ENCODE measurements at places on chromosomes 11 and 22.

DNA sequence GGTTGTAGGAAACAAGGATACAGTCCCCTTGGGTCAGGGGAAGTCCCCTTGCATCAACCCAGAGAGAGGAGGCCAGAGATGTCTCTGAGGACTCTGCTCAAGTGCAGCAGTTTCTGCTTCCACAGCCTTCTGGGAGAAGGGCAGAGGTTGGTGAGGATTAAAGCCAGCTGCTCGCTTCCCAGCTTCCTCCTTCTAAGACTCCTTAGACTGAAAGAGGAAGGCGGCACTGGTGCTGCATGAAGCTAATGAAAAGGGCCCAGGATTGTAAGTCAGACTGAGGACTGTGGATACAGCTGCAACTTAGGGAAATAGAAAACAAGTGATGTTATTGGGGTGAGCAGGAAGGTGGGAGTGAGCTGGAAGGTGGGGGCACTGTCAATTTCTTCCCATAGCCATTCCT, at the start of gene OR52K1:
TSS of gene OR52K1 (plus strand) at position 202 of the 400 bp plus-strand sequence. CDS start 6,255 bp downstream, outside the sequence.
- no peak for DNase-seq

GRCh38 chr22:26846645-26847044, 189.3 kb downstream of the MIAT start:
- DNase-seq: no peak

GRCh38 chr11:69801513-69802335, 17.5 kb downstream of the FGF3 start:
- DNase-seq: peak; percentile 42

GRCh38 chr11:66070604-66071380, 720 bp downstream of the PACS1 start:
- peak; percentile 53 for DNase-seq

GRCh38 chr11:21707116-21707739, 485.7 kb upstream of the ANO5 start:
- DNase-seq: no peak

GRCh38 chr11:69563946-69564775, 76.8 kb upstream of the CCND1 start:
- DNase-seq: no peak

- no peak for DNase-seq
Observed at GRCh38 chr11:72293910-72294615, 50.1 kb upstream of the PHOX2A start.

DNA sequence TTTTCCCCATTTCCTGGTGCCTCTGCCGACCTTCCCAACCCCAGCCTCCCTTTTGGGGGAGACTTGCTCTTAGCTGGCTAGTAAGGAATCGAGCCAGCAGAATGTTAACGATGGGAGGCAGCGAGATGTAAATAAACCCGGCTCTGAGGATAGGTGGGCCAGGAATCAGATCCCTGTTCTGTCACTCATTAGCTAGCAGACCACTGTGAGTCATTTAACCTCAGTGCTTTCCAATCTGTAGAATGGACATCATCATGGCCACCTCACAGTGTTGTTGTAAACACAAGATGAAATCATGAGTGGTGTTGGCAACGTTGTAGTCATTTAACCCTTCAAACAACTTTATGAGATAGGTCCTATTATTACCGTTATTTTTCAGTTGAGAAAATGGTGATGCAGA, 208.6 kb downstream of the KIRREL3 start:
- DNase-seq: no peak

DNA sequence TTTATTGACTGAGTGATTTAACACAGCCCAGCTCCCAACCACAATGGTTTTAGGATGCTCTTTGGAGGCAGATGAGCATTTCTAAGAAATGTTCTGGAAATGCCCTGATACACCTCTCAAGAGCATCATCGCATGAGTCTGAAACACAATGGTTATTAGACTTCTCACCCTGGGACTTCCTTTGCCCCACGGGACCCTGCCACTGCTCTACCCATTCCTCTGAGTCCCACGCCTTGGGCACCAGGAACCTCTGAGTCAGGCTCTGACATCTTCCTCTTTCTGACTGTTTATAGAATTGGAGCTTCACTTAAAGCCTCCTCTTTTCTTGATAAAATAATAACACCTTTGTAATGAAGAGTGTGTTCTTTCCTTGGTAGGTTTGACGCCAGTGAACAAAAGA, 85.6 kb upstream of the PARVA start:
- DNase-seq: no peak

DNA sequence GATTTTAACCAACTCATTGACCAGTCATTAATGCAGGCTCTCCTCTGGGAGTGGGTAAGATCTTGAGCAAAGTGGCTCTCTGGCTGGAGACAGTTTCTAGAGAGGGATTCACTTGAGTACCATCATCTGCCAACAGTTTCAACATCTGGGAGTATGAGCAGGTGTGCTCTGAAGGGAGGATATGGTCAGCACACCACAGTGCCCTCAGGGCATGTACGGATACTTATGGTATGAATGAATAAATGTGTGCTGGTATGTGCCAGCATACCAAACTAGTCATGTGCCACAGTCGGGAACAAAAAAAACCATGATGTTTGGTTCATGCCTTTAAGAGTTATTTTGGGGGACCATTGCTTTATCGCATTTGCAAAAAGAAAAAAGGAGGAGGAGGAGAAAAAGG, 1197.5 kb upstream of the TENM4 start:
- no peak for DNase-seq

GRCh38 chr11:17343907-17344306, 7.7 kb upstream of the NCR3LG1 start:
- DNase-seq: no peak

DNA sequence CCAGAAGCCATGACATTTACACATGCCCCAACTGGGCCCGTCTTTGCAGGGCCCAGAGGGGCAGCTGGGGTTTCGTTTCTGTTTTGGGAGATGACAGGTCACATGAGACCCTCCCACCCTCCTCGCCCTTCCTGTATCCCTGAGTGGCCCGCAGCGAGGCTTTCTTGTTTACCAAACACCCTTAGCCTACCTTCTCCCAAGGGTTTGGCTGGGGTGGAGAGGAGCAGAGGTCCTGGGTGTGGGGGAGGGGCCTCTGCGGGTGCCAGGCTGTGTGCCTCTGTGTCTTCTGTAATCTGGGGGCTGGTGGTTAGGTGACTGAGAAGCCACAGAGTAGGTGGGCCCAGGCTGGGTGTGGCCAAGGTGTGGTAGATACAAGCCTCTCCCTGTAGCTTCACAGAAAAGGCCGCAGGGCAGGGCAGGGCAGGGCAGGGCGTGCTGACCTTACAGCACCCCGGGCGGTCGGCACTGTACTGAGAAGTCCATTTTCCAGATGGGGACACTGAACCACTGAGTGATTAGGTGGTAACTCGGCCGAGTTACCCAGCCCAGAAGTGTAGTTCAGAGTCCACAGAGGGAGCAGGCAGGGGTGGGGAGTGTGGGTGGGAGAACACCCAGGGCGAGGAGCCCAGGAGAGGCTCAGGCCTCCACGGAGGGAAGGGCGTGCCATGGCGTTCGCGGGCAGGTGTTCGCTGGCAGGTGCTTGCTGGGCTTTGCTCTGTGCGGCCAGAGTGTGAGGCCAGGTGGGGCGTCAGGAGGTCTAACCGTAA, 8.7 kb downstream of the PRR5 start:
- DNase-seq: peak; percentile 63

DNA sequence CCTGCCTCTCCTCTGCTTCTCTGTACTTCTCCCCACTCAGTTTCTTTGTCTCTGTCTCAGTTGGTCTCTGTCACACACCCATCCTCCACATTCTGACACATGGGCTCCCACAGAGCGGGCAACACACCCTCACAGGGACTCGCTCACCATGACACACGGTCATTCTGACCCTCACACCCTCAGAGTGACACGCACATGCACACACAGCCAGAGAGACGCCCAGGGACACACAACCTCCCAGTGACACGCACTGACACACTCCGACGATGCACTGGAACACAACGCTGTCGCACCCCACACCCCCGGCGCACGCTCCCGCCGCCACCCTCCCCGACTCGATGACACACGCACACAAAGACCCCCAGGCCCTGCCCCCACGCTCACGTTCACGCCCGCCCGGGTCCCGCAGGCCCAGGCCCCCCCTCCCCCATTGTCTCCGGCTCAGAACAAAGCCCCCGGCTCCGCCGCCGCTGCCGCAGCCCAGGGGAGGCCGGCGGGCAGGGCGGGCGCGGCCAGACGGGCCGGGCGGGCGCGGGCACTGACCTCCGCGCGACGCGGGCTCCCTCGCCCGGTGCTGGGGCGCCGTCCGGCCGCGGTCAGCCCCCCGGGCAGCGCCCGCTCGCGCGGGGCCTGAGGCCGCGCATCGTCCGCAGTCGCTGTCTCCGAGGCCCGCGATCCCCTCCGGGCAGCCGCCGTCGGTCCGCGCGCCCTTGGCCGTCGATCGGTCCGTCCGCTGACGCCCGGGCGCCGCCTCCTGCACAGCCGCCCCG, 404 bp downstream of the DCHS1 start:
- DNase-seq: no peak

- DNase-seq: peak; percentile 83
Observed at GRCh38 chr22:29167032-29167911, 38.4 kb upstream of the EMID1 start.

GRCh38 chr11:44988111-44988510, 37.4 kb upstream of the TP53I11 start:
- no peak for DNase-seq

DNA sequence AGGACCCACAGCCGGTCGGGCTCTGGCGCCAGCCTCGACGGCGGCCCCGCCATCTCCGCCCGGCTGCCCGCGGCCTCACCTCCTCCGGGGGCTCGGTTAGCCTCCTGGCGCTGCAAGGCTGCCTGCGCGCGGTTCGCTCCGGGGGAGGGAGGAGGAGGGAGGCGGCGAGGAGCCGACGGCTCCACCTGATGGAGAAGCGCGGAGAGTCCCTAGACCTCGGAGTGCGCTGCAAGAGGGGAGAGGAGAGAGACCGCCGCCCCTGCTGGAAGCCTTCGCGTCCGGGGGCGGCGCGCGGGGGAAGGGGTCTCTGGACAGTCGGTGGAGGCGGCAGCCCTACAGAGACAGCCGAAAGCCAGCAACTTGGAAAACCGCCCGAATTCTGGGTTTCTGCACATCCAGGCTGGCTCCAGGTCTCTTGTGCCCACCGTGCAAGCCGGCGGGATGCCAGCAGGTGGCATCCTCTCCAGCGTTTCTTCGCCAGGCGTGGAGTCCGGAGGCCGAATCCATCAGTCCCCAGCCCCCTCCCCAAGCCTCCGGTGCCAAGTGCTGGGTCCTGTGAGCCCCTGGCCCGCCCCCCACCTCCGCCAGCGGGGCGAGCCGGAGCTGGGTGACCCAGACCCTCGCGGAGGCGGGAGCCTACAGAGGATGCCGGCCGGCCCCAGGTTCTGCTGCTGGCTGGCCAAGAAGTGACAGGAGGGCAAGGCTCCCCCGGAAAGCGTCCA, 2.9 kb upstream of the KIRREL3 start:
- DNase-seq: peak; percentile 15

DNA sequence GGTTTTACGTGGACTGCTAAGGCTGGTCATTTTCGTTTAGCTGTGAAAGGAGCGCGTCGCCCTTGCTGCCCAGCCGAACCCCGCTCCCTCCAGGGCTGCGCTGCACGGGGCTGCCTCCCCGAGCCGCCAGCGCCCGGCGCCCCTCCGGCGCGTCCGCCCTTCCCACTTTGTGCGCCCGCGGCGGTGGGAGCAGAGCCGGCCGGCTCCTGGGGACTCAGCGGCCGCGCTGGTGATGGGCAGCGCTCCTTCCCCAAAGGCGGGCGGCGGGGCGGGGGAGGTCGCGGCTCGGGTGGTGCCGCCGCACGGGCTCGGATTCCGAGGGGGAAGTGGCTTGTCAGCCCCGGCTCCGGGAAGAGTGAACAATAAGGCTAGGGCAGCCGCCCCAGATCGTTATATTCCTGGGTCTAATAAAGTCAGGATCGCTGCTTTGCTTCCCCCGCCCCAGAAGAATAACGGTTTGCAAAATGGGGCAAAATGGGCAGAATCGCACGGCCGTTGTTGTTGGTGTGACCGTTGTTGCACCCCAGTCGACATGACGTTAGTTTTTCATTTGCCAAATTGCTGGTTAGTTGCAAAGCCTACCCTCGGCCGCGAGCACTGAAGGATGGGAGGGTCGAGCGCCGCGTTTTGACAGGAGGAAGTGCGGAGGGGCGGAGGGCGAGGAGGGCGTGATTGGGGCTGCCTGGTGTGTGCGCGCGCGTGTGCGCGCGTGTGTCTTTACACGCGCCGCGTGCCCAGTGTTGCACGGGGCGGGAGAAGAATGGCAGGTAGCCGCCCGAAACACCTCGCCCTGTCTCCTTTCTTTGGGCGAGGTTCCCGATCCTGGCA, 745 bp downstream of the NCAM1 start:
- no peak for DNase-seq
